ENCODE measurements at places on chromosomes 4 and X.

DNA sequence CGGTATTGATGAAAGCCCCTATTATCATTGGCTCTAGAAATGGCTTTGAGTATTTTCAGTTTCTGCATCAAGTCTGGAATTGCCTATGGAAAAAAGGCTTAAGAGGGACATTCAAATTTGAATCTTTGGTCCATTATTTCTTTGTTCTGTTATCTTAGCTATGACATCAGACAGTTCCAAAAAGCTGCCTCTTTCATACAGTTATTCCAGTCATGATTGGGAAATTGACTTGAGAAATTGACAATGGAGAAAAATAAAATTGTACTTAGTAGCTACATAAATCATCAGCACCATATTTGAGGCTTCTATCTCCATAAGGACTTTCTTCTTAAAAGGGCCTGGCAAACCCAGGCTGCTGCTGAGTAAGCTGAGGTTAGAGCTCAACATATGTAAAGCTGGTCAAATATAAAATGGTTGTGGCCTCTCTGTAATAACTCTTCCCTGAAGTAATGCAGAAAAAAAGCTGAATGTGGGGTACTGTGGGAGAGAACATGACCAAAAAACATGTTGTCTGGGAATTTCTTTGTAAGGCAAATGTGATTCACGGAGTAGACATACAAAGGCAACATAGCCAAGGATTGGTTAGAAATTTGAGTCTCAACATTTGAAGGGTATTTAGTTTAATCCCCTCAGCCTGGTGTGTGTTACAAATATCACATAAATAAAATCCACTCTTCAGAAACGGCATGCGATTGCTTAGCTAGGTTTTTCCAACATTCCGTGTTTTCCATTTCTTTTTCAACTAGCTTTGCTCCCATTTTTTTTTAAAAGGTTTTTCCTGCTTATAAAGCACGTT, 100.9 kb downstream of the LNX1 start:
- no peak for DNase-seq

GRCh38 chr4:94939791-94940519, 182.2 kb downstream of the BMPR1B start:
- no peak for DNase-seq

- DNase-seq, result no peak
These were observed 91.1 kb upstream of the ANKRD50 start for GRCh38 chr4:124803641-124804040.

DNA sequence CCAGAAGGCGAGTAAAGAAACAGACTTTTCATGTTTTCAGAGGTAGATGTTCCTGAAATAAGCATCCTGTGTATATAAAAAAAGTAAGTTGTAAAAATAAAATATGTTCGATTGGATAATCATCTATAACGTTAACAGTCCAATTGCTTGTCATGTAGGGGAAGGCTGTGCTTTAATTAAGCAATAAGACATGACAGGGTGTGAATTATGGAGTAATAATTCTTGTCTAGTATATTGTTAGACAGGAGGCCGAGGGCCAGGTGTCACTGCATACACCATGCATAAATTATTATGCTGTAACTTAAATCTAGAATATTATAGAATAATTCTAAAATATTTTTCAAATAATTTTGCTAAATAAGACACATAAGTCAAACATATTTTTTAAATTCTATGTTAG, 494.6 kb upstream of the TENM3 start:
- DNase-seq, result no peak

DNA sequence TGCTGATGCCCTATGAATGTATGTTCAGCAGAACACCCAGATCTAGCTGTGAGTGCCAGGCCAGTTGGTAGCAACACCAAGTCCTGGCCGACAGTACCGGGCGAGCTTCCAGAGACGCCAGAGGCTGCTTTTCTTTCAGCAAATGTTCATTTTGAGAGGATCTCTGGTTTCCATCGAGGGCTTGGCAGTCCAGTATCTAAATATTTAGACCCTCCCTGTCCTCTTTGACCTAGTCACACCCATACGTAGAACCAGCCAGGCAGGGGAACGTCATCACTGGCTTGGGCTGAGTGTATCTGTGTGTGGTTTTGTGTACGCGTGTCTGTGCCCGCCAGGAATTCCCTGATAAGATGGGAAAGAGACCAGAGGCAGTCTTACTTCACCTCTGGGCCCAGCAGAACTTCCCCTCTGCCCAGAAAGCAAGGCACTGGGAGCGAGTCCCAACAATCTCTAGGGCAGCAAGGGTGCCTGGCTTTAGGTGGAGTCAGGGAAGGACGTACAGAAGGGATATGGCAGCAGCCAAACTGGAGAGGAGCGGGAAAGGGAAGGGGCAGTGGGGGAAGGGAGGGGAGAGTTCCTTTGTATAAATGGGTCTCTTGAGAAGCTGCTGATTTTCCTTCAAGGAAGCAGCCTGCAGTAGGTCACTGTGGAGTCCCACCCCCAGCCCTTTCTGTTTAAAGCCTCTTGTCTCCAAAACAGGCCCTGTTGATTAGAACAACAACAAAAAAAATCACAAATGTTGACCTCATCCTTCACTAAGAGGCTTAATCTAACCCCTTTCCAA, 15.0 kb upstream of the ELF4 start:
- DNase-seq, result no peak

DNA sequence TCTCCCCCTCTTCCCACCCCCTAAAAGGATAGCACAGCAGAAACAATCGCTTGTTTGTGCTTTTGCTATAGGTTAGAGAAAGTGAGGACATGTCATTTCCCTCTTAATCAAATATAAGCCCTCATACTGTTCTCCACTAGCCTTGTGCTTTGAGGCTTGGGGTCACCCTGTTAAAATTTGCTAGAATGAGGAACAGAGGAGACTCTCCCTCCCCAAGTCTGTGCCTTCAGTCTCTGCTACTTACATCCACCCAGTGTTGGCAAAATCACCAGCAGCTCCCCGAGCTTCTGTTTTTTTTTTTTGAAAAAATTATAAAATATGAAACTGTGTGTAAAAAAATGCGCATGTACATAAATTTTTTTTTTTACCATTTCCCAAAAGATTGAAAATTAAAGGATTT, 19.3 kb downstream of the KLF3 start:
- no peak for DNase-seq

- no peak for DNase-seq
These were observed 114.4 kb downstream of the FRAS1 start for GRCh38 chr4:78171482-78171881.

DNA sequence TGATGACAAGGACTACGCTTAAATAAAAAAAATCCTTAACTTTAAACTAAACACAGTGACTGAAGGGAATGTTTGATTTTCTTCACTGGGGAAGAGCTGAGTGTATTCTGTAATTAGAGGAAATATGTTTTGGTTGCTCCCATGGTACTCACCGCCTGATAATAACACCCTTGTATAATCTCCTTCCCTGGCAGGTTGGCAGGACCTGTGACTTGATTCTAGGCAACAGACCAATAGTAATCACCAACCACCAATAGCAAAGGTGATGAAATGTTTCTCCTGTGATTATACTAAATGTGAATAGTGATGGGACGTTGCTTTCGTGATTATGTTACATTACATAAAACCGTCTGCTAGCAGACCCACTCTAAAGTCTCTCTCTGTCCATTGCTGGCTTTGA, 536.8 kb upstream of the CPEB2 start:
- DNase-seq, result no peak

DNA sequence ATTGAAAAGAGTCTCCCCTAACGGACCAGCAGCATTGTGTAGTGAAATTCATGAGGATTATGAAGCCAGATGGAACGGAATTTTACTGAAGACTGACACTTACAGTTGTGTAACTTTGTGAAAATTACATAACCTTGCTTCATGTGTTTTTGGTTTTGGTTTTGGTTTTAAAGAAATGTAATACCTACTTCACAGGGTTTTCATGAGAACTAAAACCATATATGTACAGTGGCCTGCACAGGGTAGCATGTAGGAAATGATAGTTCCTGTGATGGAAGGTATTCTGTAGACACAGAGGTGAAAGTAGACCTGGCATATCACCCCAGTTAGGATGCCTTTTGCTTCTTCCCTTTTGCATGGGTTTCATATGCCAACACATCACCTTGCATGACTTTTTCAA, 247.0 kb downstream of the BANK1 start:
- DNase-seq, result no peak

- DNase-seq, result no peak
These were observed 161.0 kb downstream of the DCTD start for GRCh38 chr4:182756161-182756690.

GRCh38 chr4:140924761-140925392, 168.7 kb upstream of the TBC1D9 start:
- DNase-seq, result no peak

DNA sequence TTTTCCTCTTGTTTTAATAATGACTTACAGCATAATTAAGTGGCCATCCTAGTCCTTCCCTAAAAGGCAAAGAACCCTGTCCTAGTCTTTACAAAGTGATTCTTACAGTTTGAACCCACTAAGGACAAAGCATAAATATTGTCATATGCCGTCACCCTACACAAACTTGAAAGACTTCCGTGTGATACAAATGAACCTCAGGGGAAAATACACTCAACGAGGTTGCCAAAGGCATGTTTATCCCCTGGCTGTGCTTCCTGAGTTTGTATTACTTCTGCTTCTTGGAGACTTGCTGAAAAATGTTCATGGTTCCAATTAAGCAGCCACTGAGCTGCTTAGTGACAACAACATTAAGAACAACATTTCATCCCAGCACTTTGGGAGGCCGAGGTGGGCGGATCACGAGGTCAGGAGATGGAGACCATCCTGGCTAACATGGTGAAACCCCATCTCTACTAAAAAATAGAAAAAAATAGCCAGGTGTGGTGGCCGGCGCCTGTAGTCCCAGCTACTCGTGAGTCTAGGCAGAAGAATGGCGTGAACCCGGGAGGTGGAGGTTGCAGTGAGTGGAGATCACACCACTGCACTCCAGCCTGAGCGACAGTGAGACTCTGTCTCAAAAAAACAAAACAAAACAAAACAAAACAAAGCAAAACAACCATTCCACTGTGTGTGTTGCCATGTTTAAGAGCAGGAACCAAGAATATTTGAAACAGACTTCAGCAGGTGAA, 16.2 kb downstream of the RASSF6 start:
- DNase-seq, result no peak

DNA sequence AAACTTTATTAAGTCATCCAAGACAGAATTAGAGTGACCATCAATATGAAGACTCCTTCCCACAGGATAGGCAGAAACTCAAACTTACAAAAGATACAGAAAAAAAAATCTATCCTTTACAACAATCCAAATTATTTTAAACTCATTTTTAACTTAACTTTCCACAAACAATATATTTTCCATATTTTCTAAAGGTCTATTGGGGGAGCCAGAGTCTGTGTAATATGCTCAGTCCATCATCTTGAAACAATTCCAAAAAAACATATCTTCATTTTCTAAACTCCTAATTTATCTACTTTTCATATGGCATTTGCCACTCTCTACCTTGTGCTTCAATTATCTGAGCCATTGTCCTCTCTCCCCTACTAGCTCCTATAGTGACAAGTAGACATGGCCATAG, 378.1 kb downstream of the PDGFC start:
- DNase-seq, result no peak

DNA sequence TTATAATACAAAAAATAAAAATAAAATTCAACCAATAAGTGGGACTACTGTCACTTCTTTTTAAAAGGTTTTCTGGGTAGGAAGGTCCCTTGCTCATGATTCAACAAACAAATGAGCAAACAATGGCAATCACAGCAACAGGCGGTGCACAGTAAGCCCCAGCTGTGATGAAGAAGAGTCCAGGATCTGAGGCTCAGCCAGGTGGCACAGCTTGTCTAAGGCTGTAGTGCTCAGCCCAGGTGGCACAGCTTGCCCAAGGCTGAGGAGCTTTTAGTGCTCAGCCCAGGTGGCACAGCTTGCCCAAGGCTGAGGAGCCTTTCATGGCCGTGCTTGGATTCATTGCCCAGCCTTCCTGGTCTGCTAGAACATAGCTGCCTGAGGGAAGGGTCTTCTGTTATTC, 75.0 kb downstream of the ZFYVE28 start:
- no peak for DNase-seq

DNA sequence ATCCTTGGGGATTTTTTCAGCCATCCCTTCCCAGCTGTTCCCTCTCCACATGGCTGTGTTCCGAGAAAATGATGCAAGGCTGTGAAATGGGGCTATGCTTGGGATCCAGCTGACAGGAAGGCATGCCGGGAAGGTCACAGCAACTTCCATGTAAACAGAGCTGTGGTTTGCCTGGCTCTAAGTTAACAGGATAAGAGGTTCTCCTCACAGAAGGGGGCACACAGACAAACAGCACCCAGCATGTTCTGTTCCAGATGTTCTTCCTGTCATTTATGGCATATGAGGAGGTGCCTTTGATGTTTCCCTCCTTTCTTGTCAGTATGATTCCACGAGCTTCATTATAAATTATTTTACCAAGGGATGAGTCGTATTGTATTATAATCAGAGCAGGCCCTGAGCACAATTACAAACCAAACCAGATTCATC, 220.7 kb downstream of the ANTXR2 start:
- DNase-seq, result no peak

DNA sequence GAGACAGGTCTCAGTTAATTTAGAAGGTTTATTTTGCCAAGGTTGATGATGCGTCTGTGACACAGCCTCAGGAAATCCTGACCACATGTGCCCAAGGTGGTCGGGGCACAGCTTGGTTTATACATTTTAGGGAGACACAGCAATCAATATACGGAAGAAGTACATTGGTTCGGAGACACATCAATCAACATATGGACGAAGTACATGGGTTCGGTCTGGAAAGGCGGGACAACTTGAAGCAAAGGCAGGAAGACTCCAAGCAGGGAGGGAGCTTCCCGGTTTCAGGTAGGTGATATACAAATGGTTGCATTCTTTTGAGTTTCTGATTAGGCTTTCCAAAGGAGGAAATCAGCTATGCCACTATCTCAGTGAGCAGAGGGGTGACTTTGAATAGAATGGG, 225.2 kb upstream of the ZFP42 start:
- DNase-seq, result no peak

- DNase-seq, result no peak
These were observed 20.7 kb downstream of the OFD1 start for GRCh38 chrX:13755254-13755653.

DNA sequence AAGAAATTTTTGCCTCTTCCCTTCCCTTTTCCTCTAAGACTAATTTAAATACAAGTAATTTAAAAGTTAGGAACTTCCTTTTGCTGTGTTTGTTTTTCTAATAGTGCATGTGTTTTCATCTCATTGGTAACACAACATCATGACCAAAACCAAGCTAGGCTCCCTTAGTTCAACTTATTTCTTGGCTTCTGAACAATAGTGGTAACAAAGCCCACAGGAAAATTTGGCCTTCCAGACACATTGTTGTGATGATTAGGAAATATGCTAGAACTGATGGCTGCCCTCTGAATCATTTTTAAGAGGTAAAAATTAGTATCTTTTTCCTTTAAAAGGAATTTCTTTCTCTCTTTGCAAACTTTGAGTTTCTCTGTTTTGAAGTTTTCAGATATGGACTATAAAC, 25.5 kb upstream of the TEC start:
- no peak for DNase-seq

DNA sequence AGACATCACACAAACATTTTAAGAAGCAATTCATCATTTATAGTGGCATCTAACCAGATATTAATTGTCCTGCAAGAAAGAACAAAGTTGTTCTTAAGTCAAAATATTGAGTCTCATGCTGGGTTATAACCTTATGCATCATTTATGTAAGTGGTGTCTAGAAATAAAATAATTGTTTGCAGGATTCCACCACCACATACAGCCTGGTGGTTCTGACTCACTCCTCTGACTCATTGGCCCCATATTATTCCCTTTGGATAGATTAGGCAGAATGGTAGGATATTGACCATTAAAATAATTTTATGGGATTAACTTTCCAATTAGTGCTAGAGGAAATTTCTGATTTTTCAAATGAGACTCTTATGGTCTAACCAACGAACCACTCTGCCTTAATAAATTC, 384.5 kb downstream of the GRXCR1 start:
- no peak for DNase-seq
